ENCODE measurements at places on chromosomes 16 and 17.

DNA sequence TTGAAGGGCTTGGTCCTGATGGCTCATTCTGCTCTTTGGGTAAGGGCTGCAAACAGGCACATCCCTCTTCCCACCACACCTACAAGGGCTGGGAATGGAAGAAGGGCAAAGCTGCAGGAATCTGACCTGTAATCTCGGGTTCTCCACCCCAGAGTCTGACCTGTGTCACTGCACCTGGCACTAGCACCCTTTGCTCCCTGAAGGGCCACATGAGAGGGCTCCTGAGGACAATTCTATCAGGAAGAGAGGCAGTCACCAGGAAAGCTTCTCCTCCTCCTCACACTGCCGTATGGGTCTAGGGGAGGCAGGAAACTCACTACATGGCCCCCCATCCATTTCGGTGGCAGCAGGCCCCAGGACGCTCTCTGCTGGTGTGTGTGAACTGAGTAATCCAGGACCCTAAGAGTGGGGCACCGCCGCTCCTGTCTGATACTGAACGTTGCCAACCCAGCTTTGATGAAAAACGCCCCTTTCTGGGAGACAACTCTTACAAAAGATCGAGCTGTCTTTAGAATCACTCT, 26.4 kb downstream of the TTLL6 start:
- DNase-seq: no peak

DNA sequence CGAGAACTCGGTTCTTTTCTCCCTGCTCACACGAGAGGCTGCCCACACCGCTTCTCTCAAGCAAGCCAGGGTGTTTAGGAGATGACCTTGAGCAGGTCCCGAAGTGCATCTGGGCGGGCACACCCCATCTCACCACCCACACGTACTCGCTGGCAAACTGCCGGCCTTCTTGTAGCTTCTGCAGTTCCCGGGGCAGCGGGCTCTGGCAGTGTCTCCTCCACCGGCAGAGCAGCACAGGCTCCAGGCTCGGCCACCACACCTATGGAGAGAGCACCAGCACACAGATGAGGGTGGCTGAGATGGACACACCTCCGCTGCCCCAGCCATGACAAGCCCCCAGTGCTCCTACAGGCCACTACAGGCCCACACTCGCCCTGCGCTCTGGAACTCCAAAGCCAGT, 23.5 kb downstream of the ZNF276 start:
- DNase-seq: no peak

GRCh38 chr17:59349178-59349577, 17.7 kb downstream of the YPEL2 start:
- DNase-seq: no peak

- DNase-seq: peak; percentile 23
These were observed 46.5 kb downstream of the MAPT start for GRCh38 chr17:45940826-45941225.

GRCh38 chr16:6216836-6217235, 1115.8 kb upstream of the RBFOX1 start:
- DNase-seq: no peak

Measured in uterus (tissue), 4 donors.